ENCODE measurements at places on chromosomes 6 and 20.

DNA sequence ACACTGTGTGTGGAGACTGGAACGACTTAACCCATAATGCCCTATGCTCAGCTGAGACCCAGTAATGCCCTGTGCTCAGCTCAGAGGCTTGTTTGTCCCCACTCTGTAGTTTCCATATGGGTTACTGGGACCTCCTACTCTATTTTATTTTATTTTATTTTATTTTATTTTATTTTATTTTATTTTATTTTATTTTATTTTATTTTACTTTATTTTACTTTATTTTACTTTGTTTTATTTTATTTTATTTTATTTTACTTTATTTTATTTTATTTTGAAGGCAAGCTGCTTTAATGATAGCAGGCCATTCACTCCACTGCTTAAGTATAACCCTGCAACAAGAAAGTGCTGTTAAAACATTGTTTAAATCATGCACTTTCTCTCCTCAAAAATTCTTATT, 603.4 kb upstream of the JAG1 start:
- no peak for DNase-seq

DNA sequence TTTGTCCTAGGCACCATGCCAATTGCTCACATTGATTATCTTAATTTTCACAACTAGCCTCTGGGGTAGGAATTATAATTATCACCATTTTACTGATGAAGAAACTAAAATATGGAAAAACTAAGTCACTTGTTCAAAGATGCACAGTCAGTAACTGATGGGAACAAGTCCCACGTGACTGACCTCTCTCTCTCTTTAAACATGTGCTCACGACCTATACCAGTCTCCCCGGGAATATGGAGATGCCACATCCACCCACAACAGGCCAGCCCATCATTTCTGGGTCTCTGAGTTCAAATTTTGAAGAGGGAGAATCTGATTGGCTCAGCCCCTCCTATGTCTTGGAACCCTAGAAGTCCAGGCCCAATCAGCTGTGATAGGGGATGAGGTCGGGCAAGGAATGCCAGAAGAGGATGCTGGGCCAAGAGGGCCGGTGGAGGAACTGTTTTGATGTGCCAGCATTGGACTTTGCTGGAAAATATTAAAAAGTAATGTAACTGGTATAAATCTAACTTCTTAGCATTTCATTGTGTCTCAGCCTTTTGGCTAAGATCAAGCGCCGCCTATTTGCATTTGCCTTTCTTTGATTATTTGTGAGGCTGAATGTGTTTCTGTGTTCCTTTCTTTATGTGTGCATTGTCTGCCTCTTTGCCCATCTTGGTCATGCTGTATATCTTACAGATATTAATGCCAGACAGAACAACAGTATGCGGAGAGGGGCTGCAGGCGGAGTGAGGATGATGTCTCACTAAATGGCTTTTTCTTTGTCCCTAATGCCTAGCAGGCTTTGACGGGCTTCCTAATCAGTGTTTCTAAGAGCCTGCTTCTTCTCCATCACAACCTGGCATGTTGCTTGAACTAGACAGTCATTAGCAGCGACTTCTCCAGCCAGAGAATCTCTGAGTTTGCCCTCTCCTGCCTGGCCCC, 126.6 kb downstream of the VEGFA start:
- DNase-seq, result no peak

GRCh38 chr6:38634518-38634917, 5.2 kb downstream of the BTBD9 start:
- no peak for DNase-seq

GRCh38 chr6:168554472-168554871, 113.5 kb downstream of the SMOC2 start:
- DNase-seq, result no peak

- DNase-seq, result no peak
Observed at GRCh38 chr6:4466769-4467480, 309.3 kb upstream of the CDYL start.

DNA sequence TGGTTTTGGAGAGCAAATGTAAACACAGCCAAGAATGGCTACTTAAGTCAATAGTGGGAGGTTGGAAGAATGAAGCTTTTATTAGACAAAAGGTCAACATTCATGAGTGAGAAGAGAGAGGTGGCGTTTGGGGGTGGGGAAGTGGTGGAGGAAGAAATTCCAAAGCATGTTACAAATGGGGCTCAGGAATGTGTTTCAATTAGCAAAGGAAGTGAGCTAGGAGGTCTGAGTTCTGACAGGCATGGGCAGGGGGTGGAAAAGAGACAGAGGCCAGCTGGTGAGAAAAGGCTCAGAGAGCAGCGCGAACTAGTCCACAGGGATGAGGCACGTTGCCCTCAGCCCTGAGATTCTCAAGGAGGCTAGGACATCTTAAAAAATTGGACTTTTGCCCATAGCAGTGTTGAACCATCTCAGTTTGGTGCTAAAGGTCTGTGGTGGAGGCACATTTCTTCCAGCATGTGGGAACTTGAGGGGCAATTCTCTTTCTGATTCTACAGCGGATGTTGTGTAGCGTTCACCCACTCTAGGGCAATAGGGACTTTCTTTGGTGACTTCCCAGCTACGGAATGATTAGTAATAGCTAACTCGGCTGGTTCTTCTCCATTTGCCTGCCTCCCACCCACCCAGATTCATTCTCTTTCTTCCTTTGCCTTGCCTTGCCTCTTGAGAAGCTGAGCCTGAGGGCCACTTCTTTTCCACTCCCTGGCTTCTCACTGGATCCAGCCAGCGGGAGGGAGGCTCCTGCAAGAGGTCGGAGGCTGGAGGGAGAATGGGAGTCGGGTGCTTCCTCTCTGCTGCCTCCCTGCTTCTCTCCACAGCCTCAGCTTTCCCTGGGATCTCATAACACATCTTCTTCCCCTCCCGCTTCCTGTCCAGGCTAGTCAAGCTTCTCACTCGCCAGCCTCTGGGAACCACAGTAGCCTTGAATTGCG, 45.1 kb upstream of the NEDD9 start:
- peak; percentile 18 for DNase-seq

DNA sequence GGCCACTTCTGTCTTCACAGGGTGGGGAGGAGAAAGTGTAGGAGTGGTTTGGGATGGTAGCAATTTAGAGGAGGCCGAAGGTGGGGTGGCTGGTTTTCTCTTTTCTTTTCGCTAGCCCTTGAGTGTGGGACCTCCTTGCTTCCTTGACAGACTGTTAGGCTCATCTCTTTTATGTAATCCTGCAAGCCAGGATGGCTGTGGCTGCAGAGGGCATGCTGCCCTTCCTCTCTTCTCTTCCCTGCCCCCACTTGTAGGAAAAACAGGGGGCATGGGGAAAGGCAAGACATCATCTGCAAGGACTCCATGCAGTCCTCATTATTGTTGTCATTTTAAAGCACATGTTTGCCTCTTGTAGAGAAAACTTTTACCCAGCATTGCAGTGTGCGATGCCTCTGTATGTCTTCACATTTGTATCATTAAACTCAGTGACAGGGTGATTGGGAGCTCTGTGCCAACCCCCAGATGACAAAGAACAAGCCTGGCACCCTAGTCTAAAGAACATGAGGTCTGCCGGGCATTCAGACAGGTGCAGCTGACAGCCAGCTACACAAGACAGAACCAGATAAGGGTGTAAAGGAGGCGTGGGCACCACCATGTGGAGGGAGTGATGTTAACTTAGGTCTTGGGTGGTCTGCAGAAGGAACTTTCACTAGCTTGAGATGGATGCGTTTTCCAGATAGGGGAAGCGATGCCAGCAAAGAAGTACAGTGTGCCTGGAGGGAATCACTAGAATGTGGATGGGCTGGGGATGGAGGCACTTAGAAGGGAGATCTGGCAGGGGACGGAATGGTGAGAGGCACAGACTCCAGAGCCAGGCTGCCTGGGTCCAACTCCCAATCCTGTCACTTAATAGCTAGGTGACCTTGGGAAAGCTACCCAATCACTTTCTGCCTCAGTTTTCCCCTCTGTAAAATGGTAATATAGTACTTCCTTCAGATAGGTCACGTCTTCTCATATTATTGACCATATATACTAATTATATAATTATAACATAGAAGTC, 207.6 kb downstream of the TBC1D7 start:
- no peak for DNase-seq

GRCh38 chr6:31779908-31780307, 2.8 kb upstream of the VWA7 start:
- DNase-seq, result no peak

- DNase-seq, result no peak
Observed at GRCh38 chr6:96227135-96227534, 211.4 kb downstream of the FUT9 start.

GRCh38 chr6:13614126-13614925, 809 bp upstream of the NOL7 start:
- DNase-seq, result no peak

- no peak for DNase-seq
Observed at GRCh38 chr6:87308970-87309369, 13.4 kb upstream of the SMIM8 start.

GRCh38 chr6:74899416-74899815, 306.4 kb downstream of the COL12A1 start:
- DNase-seq, result no peak

DNA sequence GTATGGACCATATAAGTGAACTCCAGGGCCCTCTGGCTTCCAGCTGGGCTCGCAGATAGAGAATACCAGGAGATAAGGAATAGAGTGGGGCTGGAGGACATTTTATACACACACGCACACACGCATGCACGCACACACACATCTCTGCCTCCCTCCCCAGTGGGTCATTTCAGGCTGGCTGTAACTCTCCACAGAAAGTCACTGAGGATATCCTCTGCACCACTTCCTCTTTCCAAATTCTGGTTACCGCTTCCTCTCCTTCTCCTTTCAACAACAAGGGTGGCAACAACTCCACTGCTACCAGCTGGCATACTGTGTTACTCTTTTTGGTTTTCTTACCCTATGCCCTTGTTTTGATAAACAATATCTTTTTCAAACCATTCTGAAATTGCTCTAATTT, 280.2 kb downstream of the COL12A1 start:
- no peak for DNase-seq

- no peak for DNase-seq
Observed at GRCh38 chr20:50594591-50595432, 84.6 kb downstream of the PTPN1 start.

DNA sequence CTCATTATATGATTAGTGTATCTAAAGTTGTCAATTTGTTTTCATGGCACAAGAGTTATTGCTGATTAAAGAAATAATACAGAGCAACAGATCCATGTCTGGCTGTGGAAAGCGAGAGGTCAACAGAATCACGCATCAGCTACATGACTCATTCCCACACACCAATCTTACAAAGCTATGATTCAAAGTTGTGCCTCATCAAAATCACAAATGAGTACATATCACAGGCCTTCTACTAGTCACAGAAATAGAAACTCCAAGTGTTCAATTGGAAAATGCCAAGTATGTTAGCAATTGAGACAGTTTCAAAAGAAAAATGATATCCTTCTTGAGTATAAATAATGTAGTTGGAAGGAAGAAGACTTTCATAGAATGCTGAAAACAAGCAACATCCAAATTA, 57.8 kb upstream of the NKAIN2 start:
- no peak for DNase-seq

- DNase-seq, result no peak
Observed at GRCh38 chr6:73579389-73579788, 58.6 kb upstream of the EEF1A1 start.

- DNase-seq, result no peak
Observed at GRCh38 chr6:17457956-17458355, 64.6 kb downstream of the CAP2 start.

- DNase-seq, result no peak
Observed at GRCh38 chr6:122580737-122581136, 29.5 kb upstream of the PKIB start.

- DNase-seq, result no peak
Observed at GRCh38 chr20:17651129-17651759, 30.8 kb downstream of the RRBP1 start.

GRCh38 chr6:106206905-106207304, 118.7 kb downstream of the ATG5 start:
- no peak for DNase-seq

GRCh38 chr20:56859801-56860261, 230.7 kb downstream of the TFAP2C start:
- no peak for DNase-seq

GRCh38 chr20:48384147-48384818, 443.5 kb downstream of the PREX1 start:
- DNase-seq, result no peak

DNA sequence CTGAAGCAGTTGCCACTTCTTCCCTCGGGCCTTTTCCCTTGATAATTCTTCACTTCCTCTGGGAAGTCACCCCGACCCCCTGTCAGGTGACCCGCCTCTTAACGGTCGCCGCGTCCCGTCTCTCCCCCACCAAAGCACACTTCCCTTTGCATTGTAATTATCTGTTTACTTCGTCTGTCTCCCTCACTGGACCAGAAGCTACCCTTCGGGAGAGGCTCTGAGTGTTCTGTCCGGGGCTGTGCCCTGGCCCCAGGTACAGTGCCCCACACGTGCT, 771 bp upstream of the SNAI1 start:
- no peak for DNase-seq

- no peak for DNase-seq
Observed at GRCh38 chr6:134809130-134809529, 140.8 kb downstream of the ALDH8A1 start.

DNA sequence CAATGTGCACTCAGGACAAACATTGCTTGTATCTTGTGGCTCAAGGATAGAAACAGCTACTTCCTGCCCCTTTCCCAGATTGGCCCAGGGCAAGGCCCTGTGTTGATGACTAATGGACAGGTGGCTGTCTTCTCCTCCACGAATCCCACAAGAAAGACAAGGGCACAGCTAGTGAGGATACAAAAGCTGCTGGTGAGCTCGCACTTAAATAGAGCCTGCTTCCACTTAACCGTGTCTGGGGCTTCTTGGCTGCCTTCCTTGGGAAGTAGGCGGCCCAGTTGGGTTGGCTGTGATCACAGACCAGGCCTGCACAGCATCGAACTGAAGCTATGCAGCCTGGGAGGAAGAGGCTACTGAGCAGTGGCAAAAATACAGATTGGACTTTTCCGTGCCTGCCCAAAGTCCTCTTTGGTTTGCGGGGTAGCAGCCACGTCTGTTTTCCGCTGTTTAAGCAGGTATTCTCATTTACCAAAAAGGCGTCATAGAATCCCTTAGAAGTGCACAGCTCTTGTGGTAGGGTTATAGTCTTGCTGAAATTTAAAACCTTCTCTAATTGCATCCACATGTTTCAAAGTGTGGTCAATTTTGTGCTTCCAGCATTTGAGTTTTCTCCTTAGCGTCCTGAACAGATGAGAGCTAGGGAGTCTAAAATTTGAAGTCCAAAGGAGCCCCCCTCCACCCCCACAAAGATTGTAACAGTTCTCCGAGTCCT, 23.0 kb upstream of the NAA20 start:
- no peak for DNase-seq

DNA sequence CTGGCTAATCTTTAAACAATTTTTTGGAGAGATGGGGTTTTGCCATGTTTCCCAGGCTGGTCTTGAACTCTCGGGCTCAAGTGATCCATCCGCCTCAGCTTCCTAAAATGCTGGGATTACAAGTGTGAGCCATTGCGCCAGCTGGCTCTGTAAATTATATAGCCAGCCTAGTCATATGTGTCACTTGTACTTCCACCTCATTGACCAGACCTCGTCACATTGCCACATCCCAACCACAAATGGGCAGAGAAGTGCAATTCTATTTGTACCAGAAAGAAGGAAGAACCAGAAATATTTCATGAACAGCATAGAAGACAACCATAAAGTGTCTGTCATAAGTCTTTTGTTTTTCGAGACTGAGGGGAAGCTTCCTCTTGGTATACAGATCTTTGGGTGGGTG, 304.9 kb upstream of the RNF24 start:
- DNase-seq, result no peak
